ENCODE measurements at places on chromosomes 16 and 17.

- no peak for DNase-seq
Observed at GRCh38 chr16:13529193-13529982, 390.6 kb upstream of the ERCC4 start.

DNA sequence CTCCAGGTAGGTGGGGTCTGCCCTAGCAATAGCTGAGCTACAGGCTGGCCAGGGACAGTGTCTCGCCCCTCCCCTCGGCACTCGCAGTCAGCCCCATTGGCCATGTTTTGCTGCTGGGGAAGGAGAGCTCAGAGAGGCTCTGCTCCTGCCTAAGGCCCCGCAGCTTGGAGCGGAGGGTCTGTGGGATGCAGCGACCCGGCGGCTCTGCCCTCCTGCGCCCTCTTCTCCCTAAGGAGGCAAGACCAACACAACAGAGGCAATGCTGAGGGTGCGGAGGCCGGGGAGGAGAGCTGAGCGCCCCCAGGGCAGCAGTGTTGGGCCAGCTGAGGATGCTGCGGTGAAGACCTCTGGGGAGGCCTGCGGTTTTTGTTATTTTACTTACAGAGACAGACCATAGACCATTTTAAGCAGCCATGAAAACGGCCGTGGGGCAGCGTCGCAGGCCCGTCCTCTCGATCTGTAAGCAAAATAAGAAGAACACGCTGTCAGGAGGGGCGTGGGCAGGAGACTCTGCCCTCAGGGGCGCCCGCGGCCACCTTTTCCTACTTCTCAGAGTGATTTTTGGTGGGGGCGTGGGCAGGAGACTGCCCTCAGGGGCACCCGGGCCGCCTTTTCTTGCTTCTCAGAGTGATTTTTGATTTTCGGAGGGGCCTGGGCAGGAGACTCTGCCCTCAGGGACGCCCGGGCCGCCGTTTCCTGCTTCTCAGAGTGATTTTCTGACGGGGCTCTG lies 31.4 kb upstream of the PABPN1L start:
- no peak for DNase-seq

DNA sequence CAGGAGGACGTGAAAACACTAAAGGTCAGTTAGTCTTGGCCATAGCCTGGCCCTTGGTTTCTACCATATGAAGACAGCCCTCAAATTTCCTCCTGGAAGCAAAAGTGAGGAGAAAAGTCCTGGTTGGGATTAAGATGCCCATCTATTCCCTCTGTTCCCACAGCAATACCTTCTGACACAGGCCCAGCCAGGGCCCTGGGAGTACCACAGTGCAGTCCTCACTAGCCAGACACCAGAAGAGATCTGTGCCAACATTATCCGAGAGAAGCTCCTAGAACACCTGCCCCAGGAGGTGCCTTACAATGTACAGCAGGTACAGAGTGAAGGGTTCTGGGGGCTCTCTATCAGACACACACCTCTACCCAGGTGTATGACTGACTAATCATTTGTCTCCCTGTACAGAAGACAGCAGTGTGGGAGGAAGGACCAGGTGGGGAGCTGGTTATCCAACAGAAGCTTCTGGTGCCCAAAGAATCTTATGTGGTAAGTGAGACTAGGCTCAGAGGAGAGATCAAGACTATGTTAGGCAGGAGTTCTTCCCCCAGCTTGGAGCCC lies 4.1 kb downstream of the ERAL1 start:
- no peak for DNase-seq

GRCh38 chr16:79081297-79082066 lies 519.1 kb downstream of the MAF start:
- DNase-seq: no peak

GRCh38 chr16:89449726-89450335 lies 40.5 kb downstream of the ANKRD11 start:
- DNase-seq: no peak

GRCh38 chr16:57616876-57617275 lies 11.6 kb upstream of the ADGRG1 start:
- no peak for DNase-seq
